Activated T-cell treated with anti-CD3 and anti-CD28 coated beads, Interleukin-2, amount 50 U/mL, for 72 hours (primary cell): ENCODE measurements at places on chromosomes 12 and 14. TPM values are rescaled to one million over a fixed set of nuclear protein-coding genes. Genes with fewer than 3 reads are reported as not detected.

- H3K4me3 ChIP-seq: no peak overlapping the region
- no peaks in the 10 kb centered on the region for H3K27me3 ChIP-seq
- no peak overlapping the region for H3K27ac ChIP-seq
- no peaks in the 10 kb centered on the region for H3K4me1 ChIP-seq
- H3K36me3 ChIP-seq: no peaks in the 10 kb centered on the region
These were observed 227.7 kb upstream of the NPAS3 start for GRCh38 chr14:32710731-32711680.

GRCh38 chr14:75389679-75390078, 38.1 kb upstream of the JDP2 start:
- H3K36me3 ChIP-seq: no peaks in the 10 kb centered on the region
- DNase-seq: no peak
- H3K27ac ChIP-seq: no peak overlapping the region
- no peak overlapping the region for H3K4me3 ChIP-seq
- H3K27me3 ChIP-seq: peaks cover 4% of the 10 kb centered on the region

GRCh38 chr12:83185241-83185640, 498.5 kb downstream of the TMTC2 start:
- no peaks in the 10 kb centered on the region for H3K4me1 ChIP-seq
- H3K27me3 ChIP-seq: no peaks in the 10 kb centered on the region
- no peak overlapping the region for H3K27ac ChIP-seq
- DNase-seq: no peak

- no peaks in the 10 kb centered on the region for H3K36me3 ChIP-seq
- no peaks in the 10 kb centered on the region for H3K27me3 ChIP-seq
- no peak overlapping the region for H3K4me3 ChIP-seq
- no peak overlapping the region for H3K27ac ChIP-seq
These were observed 155.0 kb upstream of the TMEM132C start for GRCh38 chr12:128111951-128112350.

Gene NUDT14
- total RNA-seq: 18.2 TPM
